Hippocampal formation (tissue), 2 donors: ENCODE measurements at places on chromosomes 7 and 10.
A peak's percentile ranks its signal among the peaks of the same experiment; 100 is the strongest.

DNA sequence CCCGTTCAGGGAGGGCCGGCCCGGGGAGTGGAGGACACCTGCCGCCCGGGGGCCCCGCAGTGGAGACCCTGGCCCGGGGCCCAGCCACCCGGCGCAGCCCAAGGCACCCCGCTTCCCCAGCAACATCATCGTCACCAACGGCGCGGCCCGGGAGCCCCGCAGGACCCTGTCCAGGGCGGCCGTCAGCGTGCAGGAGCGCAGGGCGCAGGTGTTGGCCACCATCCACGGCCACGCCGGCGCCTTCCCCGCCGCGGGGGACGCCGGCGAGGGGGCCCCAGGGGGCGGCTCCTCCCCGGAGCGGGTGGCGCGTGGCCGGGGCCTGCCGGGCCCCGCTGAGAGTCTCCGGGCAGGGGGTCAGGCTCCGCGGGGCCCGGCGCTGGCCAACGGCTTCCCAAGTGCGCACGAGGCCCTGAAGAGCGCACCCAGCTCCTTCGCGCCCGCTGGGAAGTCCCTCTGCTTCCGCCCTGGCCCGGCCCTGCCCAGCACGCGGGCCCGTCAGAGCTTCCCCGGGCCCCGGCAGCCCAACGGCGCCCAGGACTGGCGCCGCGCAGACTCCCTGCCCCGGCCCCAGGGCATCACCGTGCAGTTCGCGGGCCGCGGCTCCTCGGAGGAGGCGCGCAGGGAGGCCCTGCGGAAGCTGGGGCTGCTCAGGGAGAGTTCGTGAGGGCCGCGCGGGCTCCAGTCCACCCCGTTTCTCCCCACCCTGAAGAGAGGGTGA lies 46.7 kb downstream of the PROSER2 start:
- DNase-seq: no peak

DNA sequence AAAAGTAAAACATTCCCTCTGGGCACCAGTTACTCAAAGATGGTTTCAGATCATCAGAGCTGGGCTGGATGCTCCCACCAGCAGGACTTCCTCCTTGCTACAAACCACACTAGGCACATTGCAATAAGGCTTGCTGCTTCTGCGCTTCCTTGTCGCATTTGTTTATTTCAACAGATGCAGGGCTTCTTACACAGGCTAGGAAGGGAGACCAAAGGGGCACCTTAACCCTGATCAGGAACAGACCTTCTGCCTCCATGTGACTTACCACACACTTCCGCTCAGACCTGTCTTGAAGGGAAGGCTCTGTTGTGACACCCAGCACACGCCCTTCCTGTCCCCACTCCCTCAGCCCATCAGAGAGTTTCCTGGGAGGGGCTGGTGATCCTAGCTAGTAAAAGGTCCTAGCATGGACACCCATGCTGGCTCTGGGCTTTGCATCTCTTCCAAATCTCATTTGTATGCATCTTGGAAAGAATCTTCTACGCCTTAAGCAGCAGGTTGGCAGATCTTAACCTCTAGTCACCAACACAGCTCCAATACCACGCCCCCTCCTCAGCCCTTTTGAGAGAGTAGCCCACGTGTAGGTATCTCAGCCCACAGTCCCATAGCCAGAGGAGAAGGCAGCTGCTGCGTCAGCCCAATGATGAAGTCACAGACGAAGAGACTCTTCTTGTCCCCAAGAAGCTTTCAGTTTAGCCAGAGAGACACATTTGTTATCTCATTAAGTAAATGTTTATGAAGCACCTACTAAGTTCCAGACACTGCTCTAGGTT lies 47.1 kb upstream of the SVIL start:
- no peak for DNase-seq

- DNase-seq: no peak
These were observed 45.5 kb upstream of the ZNRF2 start for GRCh38 chr7:30238721-30239441.

GRCh38 chr7:142796501-142797390 lies 26.0 kb downstream of the PRSS2 start:
- no peak for DNase-seq

DNA sequence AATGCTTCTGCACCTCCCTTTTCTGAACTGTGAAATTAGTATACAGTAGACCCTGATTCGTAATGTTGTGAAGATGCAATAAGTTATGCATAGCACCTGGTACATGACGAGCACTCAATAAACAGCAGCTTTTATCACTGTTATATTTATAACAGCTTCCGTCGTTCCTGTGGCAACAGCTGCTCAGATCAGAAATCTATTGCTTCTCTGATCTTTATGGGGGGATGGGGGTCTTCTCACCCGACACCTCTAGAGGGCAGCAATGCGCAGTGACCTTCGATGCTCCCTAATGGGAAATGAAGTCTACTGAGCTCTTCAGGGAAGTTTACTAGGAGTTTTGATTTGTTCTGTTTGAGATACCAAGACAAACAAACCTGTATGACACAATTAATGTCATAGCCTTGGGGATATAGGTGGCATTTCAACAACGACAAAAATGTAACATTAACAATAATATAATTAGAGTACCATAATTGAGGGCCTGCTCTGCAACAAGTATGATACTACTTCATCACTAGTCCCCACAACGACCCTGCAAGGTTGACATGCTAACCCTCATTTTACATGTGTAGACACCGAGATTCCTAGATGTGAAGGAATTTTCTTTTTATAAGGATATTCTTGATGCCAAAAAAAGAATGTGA lies 289.6 kb downstream of the SFMBT2 start:
- peak; percentile 48 for DNase-seq

GRCh38 chr7:33534833-33535232 lies 370.5 kb upstream of the BMPER start:
- no peak for DNase-seq
